Globus pallidus (tissue), 1 donor: ENCODE measurements at places on chromosomes 4 and X.

DNA sequence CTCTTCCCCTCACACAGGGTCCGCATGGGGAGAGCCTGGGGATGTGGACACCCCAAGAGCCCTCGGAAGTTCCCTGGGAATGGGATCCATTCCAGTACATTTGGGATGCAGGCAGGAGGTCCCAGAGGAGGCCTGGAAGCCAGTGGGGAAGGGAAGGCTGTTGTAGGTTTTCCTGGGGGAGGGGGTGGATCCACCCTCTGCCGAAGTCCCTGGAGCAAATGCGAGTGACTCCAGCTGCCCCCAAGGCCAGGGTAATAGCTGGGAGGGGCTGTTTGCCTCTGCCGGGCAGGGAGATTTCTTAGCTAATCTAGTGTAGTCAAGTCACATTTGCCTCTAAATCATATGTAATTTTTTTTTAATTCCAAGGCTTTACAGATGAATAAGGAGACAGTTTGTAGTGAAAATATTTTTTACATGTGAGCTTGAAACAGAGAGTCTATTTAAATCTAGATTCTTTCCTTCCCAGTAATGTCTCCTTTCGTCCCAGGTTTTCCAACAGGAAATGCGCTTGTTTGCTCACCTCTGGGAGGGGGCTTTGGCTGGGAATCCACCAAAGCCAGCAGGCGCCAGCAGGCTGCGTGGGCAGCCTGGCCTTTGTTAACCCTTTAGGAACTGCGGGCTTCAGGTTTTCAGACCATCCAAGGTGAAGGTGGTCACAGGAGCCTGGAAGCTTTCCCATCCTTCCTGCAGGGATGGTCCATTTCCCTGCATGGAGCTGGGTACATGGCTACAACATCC is 26.8 kb downstream of the SH3TC1 start:
- DNase-seq, result no peak

- DNase-seq, result no peak
Observed at GRCh38 chr4:142913034-142913433, 66.9 kb upstream of the INPP4B start.

GRCh38 chrX:136065044-136065671 is 79.9 kb downstream of the SLC9A6 start:
- DNase-seq, result no peak

- no peak for DNase-seq
Observed at GRCh38 chrX:134971926-134972325, 18.9 kb upstream of the SMIM10 start.

DNA sequence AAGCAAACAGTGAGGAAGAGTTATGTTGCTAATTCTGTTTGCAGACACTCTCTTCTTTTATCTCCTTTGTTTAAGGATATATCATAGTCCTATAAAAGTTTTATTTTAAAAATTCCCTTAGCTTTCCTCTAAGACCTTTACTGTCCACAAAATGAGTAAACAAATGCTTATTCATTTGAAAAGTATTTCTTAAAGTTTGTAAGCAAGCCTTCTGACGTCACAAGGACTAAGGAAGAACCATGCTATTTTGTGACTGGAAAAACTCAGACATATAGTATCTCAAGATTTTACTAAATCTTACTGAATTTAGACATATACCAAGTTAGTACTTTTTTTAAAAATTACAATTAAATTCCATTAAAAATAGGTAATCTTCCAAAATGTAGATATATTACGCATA is 5.2 kb upstream of the RBMXL3 start:
- no peak for DNase-seq

GRCh38 chr4:25290490-25291067 is 22.0 kb upstream of the ZCCHC4 start:
- no peak for DNase-seq

- DNase-seq, result no peak
Observed at GRCh38 chr4:10017037-10017893, 4.0 kb downstream of the SLC2A9 start.

- no peak for DNase-seq
Observed at GRCh38 chrX:103805860-103806259, 26.2 kb downstream of the RAB9B start.

DNA sequence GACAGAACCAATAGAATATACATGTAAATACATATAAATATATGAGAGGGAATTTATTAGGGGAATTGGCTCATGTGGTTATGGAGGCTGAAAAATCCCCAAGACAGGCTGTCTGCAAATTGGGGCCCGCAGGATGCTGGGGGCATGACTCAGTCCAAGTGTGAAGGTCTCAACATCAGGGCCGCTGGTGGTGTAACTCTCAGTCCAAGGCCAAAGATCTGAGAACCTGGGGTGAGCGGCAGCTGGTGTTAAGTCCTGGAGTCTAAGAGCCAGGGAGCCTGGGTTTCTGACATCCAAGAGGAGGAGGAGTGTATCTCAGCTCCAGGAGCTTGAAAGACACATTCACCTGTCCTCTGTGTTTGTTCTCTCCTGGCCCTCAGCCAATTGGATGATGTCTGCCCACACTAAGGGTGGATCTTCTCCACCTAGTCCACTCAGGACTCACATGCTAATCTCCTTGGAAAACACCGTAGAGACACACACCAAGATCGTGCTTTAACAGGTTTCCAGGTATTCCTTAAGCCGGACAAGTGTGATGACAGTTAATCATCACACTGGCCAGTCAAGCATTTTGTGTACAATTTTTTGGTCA is 28.9 kb downstream of the TIGD2 start:
- DNase-seq, result no peak

GRCh38 chr4:100742045-100742444 is 224.2 kb upstream of the EMCN start:
- DNase-seq, result no peak

GRCh38 chrX:66677430-66677829 is 38.6 kb upstream of the EDA2R start:
- no peak for DNase-seq

DNA sequence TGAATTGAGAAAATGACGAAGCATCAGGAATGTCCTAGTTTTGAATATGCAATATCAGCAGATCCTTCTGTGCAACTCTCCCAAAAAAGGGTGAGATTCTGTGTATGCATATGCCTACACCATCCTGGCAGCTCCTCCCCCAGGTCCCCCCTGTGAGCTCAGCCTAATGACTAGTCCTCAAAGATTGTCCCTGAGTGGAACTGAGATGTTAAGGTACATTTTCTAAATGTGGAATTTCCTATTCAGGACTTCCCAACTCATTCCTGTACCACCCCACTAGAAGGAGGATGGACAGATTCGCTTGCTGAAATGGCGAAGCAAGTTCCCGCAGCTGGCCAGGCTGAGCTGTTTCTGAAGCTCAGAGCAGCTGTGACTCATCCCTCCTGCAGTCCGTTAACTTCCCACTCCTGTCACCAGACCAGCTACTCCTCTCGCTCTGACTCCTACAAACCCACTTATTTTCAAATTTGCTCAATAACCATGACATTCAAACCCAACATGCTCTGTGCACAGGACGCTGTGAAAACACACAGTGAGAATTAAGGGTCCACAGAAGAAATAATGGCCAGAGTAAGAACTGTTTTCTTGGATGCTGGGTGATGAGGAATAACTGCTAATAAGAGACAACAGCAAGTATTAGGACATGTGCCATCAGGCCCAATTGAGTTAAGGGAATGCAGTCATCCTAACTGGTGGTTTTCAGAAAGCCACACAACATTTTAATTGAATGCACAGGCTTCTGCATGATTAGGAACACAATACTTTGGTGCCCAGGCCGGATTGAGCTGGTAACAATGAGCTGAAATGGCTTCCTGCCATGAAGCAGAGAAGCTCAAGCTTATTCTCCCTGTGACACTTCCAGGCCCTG is 40.0 kb upstream of the IRF2 start:
- peak; percentile 86 for DNase-seq

DNA sequence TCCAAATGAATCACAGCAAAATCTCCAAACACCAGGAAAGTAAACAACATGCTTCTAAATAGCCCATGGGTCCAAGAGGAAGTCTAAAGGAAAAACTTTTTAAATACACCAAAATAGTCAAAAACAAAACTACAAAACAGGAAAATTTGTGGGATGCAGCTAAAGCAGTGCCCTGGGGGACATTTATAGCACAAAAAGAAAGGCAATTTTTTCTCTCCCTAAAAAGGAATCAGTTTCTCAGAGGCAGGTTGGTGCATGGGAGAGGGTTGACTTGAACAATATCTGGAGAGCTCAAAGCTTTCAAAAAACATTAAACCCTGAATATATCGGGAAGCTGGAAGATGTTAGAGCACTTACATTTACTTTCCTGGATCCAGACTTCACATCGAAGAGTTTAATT is 15.7 kb upstream of the DUSP9 start:
- DNase-seq, result no peak

DNA sequence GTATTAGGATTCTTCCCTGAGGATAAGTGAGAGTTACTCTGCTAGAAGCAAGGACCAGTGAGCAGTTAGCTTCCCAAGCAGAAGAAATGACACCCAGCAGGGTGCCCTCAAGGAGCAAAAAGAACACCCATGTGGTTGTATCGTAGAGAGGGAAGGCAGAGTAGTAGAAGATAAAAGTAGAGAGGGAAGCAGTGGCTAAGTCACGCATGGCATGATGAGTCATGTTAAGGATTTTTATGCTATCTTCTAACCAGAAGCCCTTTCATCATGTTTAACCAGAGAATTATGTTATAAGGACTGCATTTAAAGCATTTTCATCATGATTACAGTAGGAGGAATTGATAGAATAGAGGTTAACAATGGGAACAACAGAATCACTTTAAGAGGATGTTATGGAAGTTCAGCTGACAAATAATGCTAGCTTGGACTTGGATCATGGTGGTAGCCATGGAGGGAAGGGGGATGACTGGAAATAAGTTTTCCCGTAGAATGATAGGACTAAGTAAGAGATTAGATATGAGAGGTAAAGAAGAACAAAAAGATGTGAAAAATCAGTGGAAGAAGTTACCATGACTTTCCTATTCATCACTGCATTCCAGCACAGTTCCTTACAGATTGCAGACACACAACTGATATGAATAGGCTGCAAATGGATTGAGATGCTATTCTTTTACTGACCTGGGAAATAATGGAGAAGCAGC is 383.5 kb upstream of the INTU start:
- no peak for DNase-seq

- DNase-seq, result no peak
Observed at GRCh38 chrX:132119283-132119682, 8.5 kb downstream of the FRMD7 start.

DNA sequence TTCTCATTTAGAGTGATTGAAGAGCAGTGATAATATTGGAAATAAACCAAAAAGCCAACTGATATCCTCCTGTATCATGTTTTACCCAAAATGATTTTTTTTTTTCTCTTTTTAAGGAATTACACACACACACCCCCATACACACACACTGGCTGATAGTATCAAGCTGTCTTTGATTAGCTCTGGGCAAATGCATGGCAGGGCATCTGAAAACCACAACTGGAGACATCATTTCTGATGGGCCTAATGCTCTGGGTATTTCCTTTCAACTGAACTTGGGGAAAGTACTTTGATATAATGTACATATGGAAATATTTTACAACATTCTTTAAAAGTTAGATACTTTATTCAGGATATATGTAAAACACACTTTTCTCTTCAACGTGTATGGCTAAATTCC is 14.2 kb upstream of the OSTC start:
- DNase-seq, result no peak

DNA sequence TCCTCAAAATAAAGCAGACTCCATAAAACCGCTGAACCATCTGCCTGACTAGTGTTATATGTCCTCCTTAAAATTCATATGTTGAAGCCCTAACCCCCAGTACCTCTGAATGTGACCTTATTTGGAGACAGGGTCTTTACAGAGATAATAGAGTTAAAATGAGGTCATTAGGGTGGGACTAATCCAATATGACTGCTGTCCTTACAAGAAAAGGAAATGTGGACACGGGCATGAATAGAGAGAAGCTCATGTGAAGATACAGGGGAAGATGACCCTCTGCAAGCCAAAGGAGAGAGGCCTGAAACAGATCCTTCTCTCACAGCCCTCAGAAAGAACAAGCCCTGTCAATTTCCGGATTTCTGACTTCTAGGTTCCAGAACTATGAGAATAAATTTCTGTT is 82.0 kb upstream of the KLHL13 start:
- no peak for DNase-seq

- no peak for DNase-seq
Observed at GRCh38 chr4:25213347-25213979, 20.4 kb upstream of the PI4K2B start.

DNA sequence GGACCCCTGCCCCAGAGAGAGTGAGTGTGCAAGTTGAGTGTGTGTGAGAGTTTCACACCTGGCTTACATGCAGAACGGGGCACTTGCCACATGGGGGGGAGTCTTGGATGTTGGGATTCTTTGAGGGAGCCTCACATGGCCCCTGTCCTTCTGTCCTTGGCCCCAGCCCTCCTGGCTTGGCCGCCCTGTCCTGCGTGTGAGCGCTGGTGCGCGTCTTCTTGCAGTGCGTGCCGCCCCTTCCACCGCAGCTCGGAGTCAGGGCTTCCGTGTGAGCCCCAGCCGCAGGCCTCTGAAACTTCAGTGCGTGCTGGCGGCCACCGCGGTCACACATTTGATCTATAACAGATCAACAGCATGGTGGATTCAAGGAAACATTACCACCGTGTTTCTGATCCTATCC is 30.1 kb upstream of the HGFAC start:
- DNase-seq, result no peak
